ENCODE measurements at places on chromosomes 7 and 10.

DNA sequence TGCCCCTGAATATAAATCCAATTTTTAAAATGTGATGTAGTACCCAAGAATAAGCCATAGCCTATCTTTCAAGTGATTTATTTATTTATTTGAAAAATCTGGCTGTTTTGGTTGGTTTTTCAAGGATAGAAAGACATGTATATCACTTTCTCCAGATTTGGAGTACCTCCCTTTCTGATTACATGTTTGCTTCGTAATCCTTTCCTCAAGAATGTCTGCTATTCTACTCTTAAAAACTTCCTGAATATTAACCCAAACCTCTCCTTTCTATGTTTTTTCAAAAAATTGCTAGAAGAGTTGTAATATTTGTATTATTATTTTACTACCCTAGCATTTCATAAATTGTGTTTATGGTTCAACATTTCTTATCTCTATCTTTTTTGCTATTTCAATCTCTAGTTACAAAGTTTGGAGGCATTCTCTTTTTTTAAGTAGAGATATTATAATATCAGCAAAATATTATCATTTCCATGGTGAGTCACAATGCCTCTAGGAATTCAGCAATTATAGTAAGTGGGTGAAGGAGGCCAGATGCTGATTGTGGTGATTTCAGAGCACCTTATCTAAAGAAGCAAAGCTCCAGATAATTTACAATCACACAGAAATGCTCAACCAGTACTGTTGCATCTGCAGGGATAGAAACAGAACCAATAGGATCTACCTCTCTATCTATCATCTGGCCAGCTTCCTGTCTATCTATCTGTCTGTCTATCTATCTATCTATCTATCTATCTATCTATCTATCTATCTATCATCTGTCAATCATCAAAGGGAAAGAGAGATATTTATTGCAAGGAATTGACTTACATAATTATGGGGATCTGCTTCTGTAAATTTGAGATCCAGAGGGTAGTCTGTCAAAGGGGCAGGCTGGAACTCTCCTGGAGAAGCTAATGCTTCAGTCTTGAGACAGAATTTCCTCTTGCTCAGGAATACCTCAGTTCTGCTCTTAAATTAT lies 412.5 kb upstream of the SEMA3C start:
- no peak for DNase-seq

DNA sequence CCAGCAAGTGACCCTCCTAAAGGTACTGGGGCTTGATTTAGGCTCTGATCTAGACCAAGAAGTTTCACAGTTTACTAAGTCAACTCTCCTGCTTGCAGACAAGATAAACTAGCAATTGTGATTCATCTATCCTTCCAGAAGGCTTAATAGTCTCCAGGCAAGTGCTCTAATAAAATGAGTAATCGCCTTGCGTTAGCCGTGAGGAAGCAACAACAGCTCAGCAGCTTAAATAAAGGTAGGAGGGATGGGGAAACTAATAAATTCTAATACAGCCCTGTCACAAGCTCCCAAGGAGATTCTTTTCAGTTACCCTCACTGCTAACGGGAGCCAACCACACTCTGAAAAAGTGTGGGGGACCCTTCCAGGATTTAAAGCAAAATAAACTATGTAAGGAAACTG lies 48.4 kb downstream of the FRMD4A start:
- DNase-seq = no peak

DNA sequence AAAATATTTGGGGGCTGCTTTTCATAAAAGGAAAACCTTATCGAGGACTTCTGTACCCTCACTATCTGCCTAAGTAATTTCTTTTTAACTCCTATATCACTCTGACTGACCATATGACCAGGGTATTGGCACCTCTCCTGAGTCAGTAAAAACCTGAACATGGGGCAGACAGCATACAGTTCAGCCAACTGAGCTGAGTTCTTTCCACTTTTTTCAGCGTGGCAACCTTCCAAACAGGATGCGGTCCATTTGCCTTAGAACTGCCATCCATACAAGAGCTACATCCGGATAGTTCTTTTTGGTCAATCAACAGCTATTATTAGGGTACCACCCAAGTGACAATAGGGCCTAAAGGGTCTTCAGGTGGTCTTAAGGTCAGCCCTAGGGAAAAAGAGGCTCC lies 122.6 kb downstream of the MARCHF5 start:
- no peak for DNase-seq

DNA sequence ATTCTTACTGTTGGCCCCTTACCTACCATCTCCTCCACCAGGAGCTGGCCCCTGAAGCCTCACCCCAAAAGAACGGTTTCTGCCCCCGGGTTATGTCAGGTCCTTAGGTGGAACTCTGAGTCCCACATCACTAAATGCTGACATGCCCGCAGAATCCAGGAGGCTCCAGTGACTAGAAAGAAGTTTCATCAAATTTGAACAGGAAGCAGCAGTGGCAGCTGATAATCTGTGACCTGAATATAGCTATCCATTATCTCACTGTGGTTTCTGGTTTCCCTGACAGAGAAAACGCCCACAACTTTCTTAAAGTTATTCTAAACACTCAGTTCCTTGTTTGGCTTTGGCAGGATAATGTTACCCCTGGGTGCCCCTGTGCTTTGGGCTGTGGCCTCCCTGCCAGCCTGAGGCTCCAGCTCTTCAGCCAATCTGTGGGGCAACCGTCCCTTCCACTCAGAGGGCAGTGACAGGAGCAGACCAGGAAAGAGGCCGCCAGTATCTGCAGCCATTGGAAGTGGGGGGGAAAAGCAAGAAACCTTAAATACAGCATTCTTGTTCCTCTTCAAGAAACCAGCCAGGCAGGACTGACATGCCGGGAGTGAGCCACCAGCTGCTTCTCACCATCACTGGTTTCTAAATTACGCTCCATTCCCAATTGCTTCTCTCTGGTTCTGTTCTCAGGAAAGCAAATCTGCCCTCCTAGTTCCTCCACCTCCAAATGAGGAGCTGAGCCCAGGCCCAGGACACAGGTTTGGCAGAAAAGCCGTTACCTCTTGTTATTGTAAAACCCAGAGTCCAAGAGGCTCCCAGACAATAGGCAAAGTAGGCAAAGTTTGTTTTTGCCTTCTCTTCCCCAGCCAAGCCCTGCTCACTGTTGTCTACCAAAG lies 41.2 kb upstream of the VCL start:
- DNase-seq = no peak

DNA sequence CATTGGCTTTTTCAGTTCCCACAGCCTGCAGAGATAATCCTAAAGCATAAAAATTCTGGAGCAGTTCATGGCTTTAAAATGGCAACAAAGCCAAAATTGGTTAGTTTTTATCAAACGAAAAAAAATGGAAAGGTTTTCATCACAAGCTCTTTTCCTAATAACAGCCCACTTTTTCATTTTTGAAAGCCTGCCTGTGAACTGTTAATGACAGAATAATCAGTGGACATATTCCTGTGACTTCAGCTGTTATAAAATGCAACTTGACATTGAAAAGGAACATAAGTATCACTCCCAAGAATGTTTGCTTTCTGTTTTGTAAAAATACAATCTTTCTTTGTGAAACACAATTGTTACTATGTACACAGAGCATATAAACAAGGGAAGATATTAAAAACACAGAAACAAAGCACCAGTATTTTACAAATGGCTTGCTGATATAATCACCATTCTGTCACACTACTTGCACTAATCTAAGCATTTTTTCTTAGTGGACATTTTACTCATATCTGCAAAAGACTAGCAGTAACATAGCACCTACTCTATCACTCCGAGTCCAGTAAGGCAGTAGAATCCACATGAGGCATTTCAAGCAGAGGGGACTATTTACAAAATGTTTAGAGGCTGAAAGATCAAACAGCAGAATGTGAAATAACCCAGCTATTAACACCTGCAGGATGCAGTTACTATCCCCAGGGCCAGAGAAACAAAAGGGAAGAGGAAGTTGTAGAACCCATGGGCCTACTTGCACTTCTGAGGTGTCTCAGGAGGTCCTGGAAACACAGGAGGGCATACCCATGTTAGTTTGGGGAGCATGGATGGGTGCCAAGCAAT lies 26.4 kb downstream of the MACC1 start:
- no peak for DNase-seq

GRCh38 chr7:31476073-31476745 lies 37.7 kb upstream of the ITPRID1 start:
- no peak for DNase-seq

GRCh38 chr7:52017802-52018679 lies 701.4 kb upstream of the COBL start:
- no peak for DNase-seq

- no peak for DNase-seq
Observed at GRCh38 chr7:136134503-136134902, 157.3 kb upstream of the MTPN start.

- no peak for DNase-seq
Observed at GRCh38 chr7:67842571-67842970, 845.9 kb downstream of the TYW1 start.

GRCh38 chr7:99554939-99555338 lies 3.0 kb upstream of the FAM200A start:
- DNase-seq = no peak

DNA sequence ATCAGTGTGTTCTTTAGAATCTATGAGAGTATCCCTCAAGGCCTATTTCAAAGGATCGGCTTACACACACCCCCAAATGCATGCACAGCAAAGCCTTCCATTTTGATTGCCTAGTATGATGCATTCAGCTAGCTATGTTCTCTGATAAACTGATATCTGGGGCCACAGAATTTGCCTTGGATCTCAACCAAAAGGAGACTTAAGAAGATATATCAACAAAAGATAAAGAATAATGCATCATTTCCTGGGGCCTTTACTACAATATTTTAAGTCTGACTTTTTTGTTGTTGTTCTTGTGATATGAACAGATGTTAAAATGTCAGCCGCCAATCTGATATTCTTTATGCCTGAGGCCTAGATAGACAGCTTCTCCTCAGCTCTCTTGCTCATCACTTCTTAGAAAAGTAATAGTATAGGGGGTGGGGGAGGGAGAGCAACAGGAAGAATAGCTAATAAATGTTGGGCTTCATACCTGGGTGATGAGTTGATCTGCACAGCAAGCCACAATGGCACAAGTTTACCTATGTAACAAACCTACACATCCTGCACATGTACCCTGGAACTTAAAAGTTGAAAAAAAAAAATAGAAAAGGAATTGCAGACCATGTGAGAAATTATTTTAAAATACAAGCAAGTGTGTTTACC lies 792.9 kb upstream of the GHITM start:
- no peak for DNase-seq

DNA sequence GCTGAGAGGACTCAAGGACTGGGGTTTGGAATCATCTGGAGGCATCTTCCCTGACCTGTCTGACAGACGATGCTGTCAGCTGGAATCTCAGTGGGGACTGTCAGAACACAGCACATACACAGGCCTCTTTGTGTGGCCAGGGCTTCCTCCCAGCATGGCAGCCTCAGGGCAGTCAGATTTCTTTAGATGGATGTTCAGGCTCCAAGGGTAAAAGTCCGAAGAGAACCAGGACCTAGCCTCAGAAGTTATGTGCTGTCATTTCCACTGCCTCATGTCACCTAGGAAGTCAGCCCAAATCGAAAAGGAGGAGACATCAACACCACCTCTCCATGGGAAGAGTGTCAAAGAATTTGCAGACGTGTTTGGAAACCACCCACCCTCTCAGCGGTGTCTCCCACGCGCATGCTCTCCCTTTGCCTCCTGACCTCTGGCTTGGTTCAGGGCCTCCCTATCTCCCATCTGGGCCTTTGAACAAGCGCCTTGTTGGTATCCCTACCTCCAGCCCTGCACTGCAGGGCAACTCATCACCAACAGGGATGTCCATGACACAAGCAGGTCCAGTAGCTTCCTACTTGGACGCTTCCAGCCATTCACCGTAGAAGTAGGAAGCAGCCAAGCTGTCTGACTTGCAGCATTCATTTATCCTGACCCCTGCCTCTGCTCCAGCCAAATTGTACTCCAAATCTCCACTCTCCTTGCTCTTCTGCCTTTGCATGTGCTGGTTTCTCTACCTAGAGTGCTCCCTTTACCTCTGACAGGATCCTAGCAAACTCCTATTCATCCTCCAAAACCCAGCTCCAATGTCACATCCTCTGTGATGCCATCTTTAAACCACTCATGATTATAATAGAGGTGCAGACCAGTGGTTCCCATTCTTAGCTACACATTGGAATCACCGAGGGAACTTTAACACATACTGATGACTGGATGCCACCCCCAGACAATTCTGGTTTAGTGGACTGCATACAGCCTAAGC lies 121.6 kb downstream of the OAT start:
- no peak for DNase-seq

DNA sequence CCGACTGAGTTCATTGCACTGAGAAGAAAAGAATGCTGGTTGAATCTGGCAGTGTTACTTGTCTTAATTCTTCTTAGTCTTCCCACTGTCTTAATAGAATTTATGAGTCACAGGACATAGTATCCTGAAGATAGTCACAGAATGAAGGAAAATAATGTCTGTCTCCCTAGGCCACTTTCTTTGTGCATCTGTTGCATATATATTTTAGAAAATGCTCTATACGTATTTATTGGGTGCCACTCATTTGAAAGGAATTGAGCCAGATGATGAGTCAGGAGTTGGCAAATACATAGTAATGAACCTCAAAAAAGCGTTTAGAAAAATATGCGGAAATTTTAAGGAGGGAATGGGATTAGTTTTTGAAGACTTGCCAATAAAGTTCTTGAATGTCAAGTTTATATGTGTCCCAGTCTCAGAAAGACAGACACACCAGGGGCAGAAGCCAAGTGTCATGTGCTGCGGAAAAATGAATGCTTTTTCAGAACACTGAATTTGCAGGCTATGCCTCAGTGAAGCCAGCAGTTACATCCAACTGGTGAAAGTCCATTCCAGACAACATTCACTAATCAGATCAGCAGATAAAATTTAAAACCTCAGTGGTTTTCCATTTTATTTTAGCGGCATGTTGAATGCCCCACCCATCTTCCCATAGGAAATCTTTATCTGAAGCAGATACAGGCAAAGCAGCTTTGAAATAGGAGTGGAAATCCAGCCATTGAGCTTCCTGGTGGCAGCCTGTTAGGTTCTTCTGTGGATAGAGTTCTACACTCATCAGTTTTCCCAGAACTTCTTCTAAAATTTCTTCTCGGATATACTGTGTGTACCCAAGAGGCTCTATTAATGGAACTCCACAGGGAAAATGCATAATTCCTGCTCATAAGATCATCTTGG lies 308.4 kb downstream of the BICC1 start:
- DNase-seq = no peak

Data from cerebellar nuclear complex (tissue), 1 donor.